ENCODE measurements at places on chromosomes 7 and 10. TPM values are rescaled to one million over a fixed set of nuclear protein-coding genes. Genes with fewer than 3 reads are reported as not detected.

GRCh38 chr7:131488361-131488760 is 68.1 kb downstream of the PODXL start:
- peak; percentile 20 for DNase-seq

DNA sequence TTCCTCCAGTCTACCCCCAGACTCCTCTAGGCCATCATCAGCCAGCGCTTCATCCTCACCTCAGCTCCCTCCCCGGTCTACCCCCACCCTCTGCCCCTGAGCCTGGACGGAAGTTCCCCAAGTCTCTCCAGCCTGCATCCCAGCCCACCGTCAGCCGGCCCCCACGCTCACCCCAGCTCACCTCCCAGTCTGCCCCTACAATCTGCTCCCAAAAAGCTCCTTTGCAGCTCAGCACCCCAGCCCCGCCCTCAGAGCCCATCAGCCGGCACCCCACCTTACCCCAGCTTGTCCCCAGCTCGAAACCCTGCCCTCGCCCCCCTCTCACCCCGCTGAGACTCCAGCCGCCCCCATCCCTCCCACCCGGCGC is 322 bp upstream of the RAMP3 start:
- no peak for DNase-seq

GRCh38 chr7:140724706-140725105 is 28.2 kb downstream of the NDUFB2 start:
- no peak for DNase-seq

GRCh38 chr7:139727151-139727705 is 50.6 kb downstream of the HIPK2 start:
- peak; percentile 83 for DNase-seq

GRCh38 chr7:45646996-45647825 is 73.0 kb downstream of the ADCY1 start:
- peak; percentile 65 for DNase-seq

KIF20B gene
- total RNA-seq, result 48.6 TPM

DNA sequence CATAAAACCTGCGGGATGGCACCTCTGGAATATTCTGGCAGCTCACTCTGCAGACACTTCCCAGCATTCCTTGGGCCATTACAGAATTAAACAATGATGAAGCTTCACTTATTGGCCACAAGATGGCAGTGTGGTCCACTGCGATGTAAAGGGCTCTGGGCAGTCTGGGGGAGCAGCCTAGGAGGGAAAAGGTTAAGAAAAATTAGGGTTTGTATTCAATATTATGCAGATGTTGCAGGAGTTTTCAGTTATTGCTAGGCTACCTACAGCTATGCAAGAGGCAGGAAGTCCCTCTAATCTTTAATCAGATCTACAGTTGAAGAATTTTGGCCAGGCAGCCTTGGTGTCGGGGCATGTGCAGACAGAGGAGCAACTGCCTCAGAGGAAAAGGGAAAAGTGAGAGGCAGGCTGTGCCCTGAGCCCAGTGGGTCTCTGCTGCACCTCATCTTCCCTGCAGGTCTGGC is 233.2 kb upstream of the PRSS1 start:
- peak; percentile 81 for DNase-seq

DNA sequence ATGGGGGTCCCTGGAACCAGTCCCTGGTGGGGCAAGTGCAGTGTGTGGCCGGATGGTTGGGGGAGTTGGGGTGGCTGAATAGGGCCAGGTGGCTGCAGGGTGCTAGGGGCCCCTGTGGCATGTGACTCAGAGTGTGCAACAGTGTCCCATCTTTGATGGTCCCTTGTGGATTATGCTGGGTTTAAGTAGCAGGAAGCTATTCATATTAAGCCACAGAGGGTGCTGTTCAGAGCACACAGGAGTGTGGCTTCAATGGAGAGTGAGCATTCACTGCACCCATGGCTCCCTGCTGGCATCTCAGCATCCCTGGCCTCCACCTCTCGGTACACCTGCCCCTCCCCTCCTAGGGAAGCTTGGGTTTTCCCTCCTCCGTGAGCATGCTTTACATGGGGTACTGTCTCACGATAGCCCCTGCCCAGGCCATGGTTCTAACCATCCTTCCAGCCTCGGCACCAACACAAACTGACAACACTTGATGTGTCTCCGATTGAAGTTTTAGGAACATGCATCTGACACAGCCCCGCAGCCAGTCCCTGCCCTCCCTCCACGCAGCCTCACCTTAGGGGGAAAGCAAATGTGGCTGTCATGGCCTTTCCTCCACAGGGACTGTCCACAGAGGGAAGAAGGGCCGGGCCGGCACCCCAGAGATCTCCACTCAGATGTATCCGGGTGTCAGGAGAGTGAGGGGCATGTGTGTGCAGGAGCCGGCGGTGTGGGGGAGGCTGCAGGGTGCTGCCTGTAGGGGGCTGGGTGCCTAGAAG is 30.4 kb upstream of the PPIF start:
- no peak for DNase-seq

GRCh38 chr7:116918704-116919103 is 34.6 kb upstream of the ST7 start:
- DNase-seq, result no peak
